ENCODE measurements at places on chromosomes 16 and 17.

GRCh38 chr17:64354824-64355535 is 35.7 kb downstream of the PECAM1 start:
- DNase-seq, result no peak

GRCh38 chr17:18070861-18071340 is 16.8 kb upstream of the DRG2 start:
- DNase-seq, result no peak

DNA sequence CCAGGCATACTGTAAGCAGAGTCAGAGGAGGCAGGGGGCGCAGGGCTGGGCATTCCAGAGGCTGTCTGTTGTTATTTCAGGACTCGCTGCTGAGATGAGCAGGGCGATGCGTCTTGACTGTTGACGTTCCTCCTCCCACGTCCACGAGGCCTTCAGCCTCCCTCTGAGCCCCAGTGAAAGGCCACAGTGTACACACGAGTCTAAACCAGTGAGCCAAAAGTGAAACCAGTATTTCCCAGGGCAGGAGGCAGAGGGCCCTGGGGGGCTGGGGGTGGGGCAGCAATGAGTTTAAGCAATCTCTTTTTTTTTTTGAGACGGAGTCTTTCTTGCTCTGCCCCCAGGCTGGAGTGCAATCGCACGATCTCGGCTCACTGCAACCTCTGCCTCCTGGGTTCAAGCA is 21.5 kb downstream of the SMTNL2 start:
- peak; percentile 23 for DNase-seq

- no peak for DNase-seq
These were observed 70.8 kb upstream of the TRAP1 start for GRCh38 chr16:3787924-3788661.

DNA sequence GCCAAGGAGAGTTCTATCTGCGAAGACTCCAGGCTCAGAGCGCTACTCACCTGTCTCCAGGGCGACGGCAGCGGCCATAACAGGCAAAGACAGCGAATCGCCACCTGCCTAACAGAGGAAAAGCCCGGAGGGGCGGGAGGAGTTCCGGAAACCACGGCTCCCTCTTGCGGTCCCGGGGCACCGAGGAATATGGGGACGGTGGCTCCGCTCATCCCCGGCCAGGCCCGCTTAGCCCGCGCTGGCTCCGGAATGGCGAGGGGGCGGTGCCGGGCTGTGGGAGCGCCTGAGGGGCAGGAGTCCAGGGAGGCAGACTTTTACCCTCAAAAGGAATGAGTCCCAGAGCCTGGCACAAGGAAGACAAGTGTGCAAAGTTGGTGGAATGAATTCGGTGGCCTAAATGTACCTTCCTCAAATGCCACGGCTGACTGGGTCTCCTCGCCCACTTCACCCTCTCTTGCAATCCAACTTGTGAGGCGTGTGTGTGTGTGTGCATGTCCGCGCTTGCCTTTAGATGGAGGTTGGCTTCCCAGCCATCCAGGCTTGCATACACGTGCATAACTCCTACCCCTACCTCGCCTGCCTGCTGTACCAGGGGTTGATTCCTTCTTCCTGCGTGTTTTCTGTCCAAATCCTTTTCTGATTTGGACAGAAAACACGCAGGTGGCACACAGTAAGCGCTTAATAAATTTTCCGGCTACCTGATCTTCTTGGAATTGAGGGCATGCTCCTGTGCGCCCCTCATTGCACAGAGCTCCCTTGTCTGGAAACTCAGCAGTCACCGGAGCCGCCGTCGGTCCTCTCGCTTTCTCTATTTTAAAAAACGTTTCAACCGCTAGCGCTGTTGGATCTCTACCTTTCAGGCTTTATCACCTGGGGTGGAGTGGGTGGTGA is 3.5 kb downstream of the C17orf100 start:
- DNase-seq, result no peak

- no peak for DNase-seq
These were observed 4.7 kb upstream of the MMP15 start for GRCh38 chr16:58020628-58021521.

GRCh38 chr17:30517786-30518185 is 40.6 kb downstream of the GOSR1 start:
- DNase-seq, result no peak

- no peak for DNase-seq
These were observed 111.1 kb downstream of the PITPNC1 start for GRCh38 chr17:67488161-67488560.
